ENCODE measurements at places on chromosomes 1 and 21.

GRCh38 chr1:20493839-20494608, 8.0 kb upstream of the CAMK2N1 start:
- peak; percentile 77 for DNase-seq

- no peak for DNase-seq
Observed at GRCh38 chr21:42336054-42336453, 14.7 kb downstream of the TFF2 start.

GRCh38 chr1:203271018-203271743, 34.1 kb upstream of the BTG2 start:
- peak; percentile 51 for DNase-seq

- no peak for DNase-seq
Observed at GRCh38 chr1:223401873-223402789, 8.9 kb downstream of the CCDC185 start.

- DNase-seq = no peak
Observed at GRCh38 chr1:1123581-1124507, 8.0 kb upstream of the C1orf159 start.

GRCh38 chr1:63758791-63759190, 15.0 kb upstream of the ROR1 start:
- DNase-seq = no peak
